AG08395 (cell line): ENCODE measurements at places on chromosomes 1 and 21.

GRCh38 chr1:159938211-159938852, 7.1 kb downstream of the IGSF9 start:
- no peak for DNase-seq

GRCh38 chr1:95994643-95995042, 726.9 kb upstream of the PTBP2 start:
- DNase-seq, result no peak

DNA sequence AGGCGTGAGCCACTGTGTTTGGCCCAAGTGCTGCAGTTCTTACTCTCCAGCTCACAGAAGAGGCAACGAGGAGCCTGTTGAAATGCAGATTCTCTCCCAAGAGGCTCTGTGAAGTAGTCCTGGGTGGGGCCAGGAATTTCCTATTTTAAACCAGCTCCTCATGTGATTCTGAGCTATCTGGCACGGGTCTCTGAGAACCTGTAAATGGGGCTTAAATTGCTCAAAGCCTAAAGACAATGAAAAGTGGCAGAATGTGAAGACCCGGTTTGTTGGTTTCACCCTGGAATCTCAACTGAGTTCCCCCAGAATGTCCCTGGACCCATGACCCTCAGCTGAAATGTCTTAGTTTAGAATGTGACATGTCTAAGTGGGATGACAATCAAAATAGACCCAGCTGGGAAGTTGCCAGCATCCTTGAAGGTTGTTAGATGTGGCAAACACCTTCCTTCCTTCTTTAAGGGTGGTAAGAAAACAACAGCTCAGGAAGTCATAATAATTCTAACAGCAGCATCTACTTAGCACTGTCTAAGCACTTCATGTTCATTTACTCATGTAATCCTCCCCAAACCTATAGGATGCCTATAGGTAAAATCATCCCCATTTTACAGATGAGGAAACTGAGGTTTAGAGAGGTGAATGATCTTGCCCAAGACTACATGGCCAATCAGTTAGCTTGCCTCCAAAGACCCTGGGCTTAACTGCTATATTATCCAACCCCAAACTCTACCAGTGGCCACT, 20.9 kb upstream of the ATP5PO start:
- DNase-seq, result no peak

DNA sequence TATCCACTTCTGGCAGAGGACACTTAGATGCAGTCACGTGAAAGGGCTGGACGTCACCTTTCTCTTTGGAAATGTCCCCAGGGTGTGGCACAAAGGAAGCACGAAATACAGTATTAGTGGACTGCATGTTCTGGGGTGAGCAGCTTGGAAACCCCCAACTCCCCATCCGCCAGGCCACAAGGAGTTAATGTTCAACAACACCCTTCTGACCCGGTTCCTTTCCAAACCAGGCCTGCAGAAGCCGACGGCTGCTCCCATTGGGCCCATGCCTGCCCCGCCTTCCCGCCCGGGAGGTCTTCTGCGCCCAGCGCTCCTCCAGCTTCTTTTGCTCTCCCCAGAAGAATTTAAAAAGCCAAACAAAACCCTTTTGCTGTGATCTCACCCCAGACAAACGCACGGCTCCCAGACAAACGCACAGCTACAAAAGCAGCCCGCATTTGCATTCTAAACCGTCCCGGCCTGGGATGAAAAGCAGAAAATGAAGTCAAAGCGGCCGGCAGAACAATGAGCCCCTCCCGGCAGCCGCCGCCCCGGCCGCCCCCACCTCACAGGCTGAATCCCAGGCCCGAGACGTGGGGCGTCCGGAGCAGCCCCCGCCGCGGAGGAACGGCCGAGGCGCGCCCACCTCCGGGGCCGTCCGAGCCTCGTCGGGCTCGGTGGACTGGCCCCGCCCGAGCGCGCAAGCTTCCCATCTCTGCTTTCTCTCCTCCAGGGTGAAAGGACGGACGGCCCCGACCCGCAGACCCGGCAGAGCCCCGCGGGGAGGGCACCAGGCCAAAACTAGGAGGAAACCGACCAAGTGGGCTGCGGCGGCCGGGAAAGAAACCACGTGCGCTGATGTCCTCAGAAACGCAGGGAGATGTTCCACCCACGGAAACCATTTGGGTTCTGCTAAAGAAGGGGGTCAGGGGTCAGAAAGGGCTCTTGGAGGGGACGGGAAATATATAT, 101.9 kb downstream of the PLPP3 start:
- peak; percentile 61 for DNase-seq

DNA sequence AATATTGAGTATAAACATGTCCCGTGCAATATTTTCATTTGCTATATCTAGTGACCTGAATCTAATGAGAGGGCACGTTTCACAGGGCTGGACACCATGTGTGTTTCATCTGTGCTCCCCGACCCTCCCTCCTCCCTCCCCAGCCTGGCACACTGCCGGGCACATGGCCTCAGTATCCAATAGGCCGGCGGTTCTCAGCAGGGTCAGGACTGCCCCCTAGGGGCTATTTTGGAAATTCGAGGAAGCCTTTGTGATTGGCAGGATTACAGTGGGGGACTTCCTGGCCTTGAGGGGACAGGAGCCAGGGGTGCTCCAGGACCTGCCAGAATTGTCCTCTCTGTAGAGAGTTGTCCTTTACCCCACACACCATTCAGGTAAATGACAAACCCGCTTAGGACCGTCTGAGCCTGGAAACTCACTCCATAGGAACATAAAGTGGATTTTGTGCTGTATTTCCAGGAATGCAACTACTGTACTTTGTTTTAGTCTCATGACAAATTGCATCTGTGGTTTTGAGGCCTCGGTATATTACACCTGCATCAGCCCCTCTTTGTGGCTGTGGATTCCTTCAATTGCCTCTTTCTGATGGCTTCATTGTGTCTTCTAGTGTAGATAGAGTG, 109.5 kb upstream of the SIM2 start:
- peak; percentile 52 for DNase-seq

GRCh38 chr21:20306836-20307235, 691.4 kb upstream of the NCAM2 start:
- DNase-seq, result no peak

DNA sequence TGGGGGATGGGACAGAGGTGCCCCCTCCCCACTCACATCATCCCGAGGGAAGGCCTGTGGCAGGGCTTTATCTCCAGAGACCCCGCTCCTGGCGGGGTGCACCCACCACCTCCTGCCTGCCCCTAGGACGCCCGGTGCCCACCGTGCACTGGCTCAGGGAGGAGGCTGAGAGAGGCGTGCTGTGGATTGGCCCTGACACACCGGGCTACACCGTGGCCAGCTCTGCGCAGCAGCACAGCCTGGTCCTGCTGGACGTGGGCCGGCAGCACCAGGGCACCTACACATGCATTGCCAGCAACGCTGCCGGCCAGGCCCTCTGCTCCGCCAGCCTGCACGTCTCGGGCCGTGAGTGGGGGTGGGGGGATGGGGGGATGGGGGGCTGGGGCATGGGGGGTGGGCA, 71.7 kb downstream of the TRIM11 start:
- DNase-seq, result no peak

DNA sequence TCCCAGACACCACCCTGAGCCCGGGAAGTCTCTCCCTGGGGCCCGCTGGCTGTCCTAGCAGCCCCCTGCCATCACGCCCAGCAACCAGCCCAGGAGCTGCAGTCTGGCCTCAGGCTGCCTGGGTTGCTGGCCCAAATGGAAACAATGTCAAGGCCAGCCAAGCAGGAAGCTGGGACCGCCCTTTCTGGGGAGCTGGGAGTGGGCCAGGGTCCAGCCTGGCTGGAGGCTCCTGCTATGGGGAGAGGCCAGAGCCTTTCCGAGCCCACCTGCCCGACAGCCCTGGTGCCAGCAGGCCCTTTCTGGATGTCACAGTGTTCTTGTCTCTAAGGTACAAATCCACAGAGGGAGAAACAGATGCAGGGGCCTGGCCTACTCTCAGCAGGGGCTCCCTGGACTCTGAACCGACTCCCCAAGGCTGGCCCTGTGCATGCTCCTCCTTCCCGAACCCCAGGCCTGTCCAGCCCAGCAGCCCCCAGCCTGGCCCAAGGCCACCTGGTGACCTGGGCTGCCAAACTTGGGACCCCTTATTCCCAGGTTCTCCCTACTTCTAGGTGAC, 1.2 kb upstream of the MMEL1 start:
- DNase-seq, result no peak

GRCh38 chr1:39954324-39954869, 548 bp upstream of the MFSD2A start:
- DNase-seq, result no peak

- no peak for DNase-seq
These were observed 78.3 kb downstream of the ADAMTS1 start for GRCh38 chr21:26766826-26767325.

GRCh38 chr1:230368363-230368762, 57.8 kb downstream of the PGBD5 start:
- DNase-seq, result no peak

DNA sequence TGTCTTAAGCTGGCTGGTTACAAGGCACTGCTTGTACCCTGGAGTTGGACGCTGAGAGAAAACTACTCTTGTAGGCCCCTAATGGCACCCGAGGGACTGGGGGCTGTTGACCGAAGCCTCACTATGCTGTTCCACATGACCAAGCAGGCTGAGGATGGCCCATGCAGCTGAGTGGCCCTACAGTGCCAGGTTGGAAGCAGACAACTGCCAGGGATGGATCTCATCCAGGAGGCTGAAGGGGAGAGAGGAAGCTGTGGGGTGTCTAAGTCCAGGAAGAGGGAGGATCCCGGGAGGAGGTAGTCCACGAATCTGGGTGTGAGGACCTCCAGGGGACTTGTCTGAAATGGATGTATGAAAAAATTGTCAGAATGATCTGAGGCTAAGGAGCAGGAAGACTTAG, 45.8 kb downstream of the FOXD2 start:
- no peak for DNase-seq

GRCh38 chr1:63902844-63903589, 129.2 kb downstream of the ROR1 start:
- peak; percentile 40 for DNase-seq

GRCh38 chr1:43664369-43664768, 14.4 kb downstream of the KDM4A start:
- no peak for DNase-seq

GRCh38 chr21:36145259-36145658, 10.4 kb downstream of the CBR3 start:
- no peak for DNase-seq

DNA sequence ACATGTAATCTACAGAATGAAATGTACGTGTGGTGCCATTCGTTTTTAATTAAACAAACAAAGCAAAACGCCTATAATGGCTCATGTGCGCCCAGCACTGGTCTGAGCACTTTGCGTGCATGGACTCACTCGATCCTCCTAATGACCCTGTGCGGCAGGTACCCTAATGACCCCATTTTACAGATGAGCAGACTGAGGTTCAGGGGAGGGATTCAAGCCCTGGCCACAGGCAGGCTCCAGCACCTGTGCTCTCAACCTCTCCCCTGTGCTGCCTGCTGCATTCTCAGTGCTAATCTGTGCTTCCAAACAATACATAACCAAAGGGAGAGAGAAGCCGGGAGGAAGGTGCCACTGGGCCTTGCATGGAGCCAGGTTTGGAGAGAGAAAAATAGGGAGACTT, 124.2 kb upstream of the ZBTB40 start:
- DNase-seq, result no peak

DNA sequence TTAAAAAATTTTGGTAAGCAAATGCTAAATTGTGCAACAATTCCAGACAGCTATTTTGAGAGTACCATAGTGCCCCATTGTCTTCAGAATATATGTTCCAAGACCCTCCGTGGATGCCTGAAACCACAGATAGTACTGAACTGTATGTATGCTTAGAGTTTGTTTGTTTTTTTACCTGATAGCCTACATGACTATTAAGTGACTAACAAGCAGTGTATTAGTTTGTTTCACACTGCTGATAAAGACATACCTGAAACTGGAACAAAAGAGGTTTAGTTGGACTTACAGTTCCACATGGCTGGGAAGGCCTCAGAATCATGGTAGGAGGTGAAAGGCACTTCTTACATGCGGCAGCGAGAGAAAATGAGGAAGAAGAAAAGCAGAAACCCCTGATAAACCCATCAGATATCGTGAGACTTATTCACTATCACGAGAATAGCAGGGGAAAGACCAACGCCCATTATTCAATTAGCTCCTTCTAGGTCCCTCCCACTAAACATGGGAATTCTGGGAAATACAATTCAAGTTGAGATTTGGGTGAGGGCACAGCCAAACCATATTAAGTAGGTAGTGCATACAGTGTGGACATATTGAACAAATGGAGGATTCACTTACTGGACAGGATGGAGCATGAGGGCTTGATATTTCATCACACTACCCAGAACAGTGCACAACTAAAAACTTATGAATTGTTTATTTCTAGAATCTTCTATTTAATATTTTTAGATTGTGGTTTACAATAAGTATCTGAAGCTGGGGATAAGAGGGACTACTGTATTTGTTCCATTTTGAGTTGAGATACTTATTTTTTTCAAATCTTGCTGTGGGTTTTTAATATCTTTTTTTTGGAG, 78.5 kb downstream of the LHX9 start:
- DNase-seq, result no peak

- DNase-seq, result no peak
These were observed 3.3 kb downstream of the C21orf58 start for GRCh38 chr21:46320331-46320801.

DNA sequence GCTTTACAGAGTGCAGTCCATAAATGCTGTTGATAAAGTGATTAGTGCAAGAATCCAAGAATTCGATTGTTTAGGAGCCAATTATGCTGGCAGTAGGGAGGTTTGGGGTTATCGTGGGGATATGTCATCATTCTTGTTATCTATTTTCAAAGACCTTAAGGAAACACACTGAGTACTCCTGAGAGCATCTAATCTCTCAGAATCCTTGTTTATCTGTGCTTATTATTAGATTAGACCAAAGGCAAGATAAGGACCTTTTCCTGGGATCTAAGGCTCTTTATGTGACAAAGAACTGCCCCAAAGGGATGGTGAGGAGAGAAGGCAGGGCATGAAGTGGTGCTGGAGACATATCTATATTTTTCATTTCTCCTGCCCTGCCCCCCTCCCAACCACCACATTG, 139.1 kb downstream of the TSEN15 start:
- no peak for DNase-seq

GRCh38 chr1:174023440-174023839, 1.3 kb upstream of the RC3H1 start:
- DNase-seq, result no peak

DNA sequence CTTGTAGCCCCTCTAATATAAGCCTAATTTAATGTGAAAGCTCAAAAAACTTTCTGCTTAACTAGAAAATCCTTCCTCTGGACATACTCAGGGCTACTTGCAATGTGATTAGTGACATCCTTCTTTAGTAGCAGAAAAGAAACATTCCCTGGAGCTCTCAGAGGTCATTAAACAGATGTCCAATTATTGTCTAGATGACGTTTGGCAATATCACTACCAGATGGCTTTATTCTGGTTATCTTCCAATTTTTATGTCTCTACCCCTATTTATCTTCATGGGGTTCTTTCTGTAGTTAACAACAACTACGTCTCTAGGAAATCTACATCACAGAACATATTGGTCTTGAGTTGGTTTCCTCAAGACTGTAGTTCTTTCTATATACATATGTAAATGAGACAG, 44.2 kb downstream of the CTH start:
- DNase-seq, result no peak

DNA sequence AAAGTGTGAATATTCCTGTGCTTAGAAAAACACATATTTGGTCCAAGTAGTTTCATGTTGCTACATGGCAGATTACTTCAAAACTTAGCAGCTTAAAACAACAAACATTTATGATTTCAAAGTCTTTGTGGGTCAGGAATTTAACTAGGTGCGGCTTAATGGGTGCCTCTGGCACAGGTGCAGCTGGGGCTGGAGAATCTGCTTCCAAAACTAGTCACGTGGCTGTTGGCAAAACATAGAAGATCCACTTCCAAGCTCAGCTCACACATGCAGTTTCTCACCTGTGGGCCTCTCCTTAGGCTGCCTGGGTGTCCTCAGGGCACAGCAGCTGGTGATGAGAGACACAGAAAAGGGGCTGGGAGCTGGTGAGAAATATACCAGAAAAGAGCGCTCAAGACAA, 263.4 kb downstream of the TTLL7 start:
- DNase-seq, result no peak
